ENCODE measurements at places on chromosomes 5 and 9.

- DNase-seq, result no peak
Observed at GRCh38 chr9:70117835-70118319, 74.2 kb downstream of the MAMDC2 start.

- DNase-seq, result no peak
Observed at GRCh38 chr9:37444890-37445289, 20.4 kb downstream of the ZBTB5 start.

DNA sequence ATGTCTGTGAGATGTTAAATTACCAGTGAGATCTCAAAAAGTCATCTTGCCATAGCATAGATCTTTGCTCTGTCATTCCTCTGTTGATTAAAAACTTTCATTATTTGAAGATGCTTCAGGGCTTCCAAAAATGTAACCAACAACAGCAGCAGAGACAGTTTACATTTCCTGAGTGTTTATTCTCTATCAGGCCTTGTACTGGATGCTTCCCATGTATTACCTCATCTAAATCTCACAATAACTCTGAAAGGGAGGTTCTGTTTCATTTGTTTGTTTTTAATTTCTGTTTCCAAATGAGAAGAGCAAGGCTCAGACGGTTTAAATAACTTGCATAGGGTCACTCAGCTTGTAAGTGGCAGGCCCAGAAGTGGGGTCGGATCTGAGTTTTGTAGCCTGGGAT is 45.2 kb downstream of the MRRF start:
- no peak for DNase-seq

- no peak for DNase-seq
Observed at GRCh38 chr9:14209399-14210345, 104.3 kb downstream of the NFIB start.

DNA sequence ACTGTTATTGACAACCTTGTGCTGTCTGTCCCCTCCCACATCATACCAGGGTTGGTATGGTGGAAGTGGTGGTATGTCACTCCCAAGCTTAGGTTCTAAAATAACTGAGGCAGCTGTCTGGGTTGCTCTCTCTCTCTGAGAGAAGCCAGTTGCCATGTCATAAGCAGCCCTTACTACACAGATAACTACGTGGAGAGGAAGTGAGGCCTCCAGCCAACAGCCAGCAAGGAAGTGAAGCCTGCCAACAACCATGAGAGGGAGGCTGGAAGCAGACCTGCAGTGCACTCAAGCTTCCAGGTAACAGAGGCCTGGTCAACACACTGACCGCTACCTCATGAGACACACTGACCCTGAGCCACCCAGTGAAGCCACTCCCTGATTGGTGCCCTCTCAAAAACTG is 18.6 kb downstream of the CTNNAL1 start:
- no peak for DNase-seq

GRCh38 chr5:167688341-167689130 is 602.9 kb upstream of the WWC1 start:
- DNase-seq, result no peak

GRCh38 chr5:64634997-64635686 is 55.2 kb upstream of the SHISAL2B start:
- DNase-seq, result no peak

All from activated CD4-positive, alpha-beta T cell treated with anti-CD3 and anti-CD28 coated beads, Interleukin-2, amount 50 U/mL, for 1 hour (primary cell).